ENCODE measurements at places on chromosomes 12 and 14. TPM values are rescaled to one million over a fixed set of nuclear protein-coding genes. Genes with fewer than 3 reads are reported as not detected.

Gene ANKRD33
- polyA plus RNA-seq, result not detected

Gene LRTM2
- not detected for polyA plus RNA-seq

Gene CISTR
- polyA plus RNA-seq, result not detected

Gene ZBTB25
- 16.7 TPM for polyA plus RNA-seq

Gene ABCC9
- not detected for polyA plus RNA-seq

Gene ANO4
- not detected for polyA plus RNA-seq

- H3K27ac ChIP-seq, result no peak overlapping the region
- no peaks in the 10 kb centered on the region for H3K36me3 ChIP-seq
Measured at GRCh38 chr12:80670214-80670613, 37.2 kb upstream of the MYF6 start.

DNA sequence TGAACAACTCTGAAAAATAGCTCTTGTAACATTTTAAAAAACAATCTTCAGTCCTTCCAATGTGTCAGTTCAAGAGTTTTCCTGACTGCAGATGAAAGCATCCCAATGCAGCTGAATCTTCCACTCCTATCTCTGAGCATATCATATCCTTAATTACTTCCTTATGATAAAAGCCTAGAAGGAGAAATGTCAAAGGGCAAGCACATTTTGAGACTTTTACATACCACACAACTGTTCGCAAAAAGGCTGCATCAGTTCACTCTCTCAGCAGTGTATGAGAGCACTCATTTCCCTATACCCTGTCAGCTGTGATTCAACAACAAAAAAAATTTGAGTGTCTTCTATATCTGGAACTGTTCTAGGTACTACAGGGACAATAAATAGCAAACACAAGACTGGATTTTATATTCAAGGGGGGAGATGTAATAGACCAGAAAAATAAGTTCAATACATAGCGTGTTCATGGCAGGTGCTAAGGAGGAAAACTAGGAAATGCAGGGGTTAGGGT lies 66.1 kb downstream of the ACADS start:
- H3K36me3 ChIP-seq, result peaks cover 21% of the 10 kb centered on the region
- DNase-seq, result no peak
- H3K27ac ChIP-seq, result no peak overlapping the region
- no peak overlapping the region for H3K4me3 ChIP-seq

- peak; percentile 65 for DNase-seq
- no peaks in the 10 kb centered on the region for H3K27me3 ChIP-seq
- H3K36me3 ChIP-seq, result no peaks in the 10 kb centered on the region
- H3K27ac ChIP-seq, result peak overlapping the region; percentile 90
Measured at GRCh38 chr12:120110550-120111501, 5.7 kb downstream of the RAB35 start.

GRCh38 chr14:103733651-103734050 lies 18.0 kb downstream of the ZFYVE21 start:
- H3K4me1 ChIP-seq, result peaks cover 4% of the 10 kb centered on the region
- no peak overlapping the region for H3K4me3 ChIP-seq
- no peak for DNase-seq
- H3K27ac ChIP-seq, result no peak overlapping the region
- no peaks in the 10 kb centered on the region for H3K27me3 ChIP-seq

- H3K36me3 ChIP-seq, result peaks cover 32% of the 10 kb centered on the region
- no peak overlapping the region for H3K4me3 ChIP-seq
- DNase-seq, result no peak
- H3K4me1 ChIP-seq, result no peaks in the 10 kb centered on the region
- no peaks in the 10 kb centered on the region for H3K27me3 ChIP-seq
Measured at GRCh38 chr12:45388545-45388944, 172.7 kb downstream of the ANO6 start.

DNA sequence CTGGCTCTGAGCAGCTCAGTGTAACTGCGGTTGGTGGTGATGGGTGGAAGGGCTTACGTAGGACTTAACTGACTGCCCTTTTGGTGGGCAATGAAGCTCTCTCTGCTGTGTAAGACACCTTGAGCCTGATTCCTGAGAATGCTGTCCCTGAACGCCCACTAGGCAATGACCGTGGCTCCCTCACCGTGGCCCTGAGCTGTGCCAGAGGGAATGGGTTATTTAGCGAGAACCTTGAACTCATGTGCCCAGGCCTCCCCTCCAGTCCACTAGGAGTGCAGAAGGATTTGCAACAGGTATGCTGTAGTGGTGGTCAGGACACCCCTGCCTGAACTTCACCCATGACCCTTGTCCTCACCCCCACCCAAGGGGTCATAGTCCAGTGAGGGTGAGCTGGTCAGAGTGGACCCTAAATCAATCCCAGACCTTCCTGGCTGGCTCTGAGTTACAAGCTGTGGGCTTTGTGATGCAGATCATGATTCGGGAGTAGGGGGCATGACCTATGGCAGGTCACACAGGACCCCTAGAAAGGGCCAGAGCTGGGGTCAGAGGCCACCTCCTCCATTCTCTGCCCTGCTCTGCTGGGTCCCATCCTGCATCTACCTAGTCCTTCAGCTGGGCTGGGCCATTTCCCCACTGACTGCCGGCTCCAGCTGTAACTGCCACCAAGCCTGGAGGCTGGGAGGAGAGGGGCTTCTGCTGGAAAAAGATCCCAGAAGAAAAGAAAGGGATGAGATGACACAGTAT lies 14.5 kb upstream of the ANKRD33 start:
- H3K4me3 ChIP-seq, result no peak overlapping the region
- H3K4me1 ChIP-seq, result peaks cover 22% of the 10 kb centered on the region
- no peak overlapping the region for H3K27ac ChIP-seq
- H3K27me3 ChIP-seq, result peaks cover 53% of the 10 kb centered on the region
- H3K36me3 ChIP-seq, result no peaks in the 10 kb centered on the region

GRCh38 chr12:13288501-13288900 lies 92.0 kb downstream of the EMP1 start:
- H3K4me3 ChIP-seq, result no peak overlapping the region
- no peak for DNase-seq
- H3K36me3 ChIP-seq, result no peaks in the 10 kb centered on the region
- H3K4me1 ChIP-seq, result no peaks in the 10 kb centered on the region
- H3K27me3 ChIP-seq, result no peaks in the 10 kb centered on the region
- H3K27ac ChIP-seq, result no peak overlapping the region

DNA sequence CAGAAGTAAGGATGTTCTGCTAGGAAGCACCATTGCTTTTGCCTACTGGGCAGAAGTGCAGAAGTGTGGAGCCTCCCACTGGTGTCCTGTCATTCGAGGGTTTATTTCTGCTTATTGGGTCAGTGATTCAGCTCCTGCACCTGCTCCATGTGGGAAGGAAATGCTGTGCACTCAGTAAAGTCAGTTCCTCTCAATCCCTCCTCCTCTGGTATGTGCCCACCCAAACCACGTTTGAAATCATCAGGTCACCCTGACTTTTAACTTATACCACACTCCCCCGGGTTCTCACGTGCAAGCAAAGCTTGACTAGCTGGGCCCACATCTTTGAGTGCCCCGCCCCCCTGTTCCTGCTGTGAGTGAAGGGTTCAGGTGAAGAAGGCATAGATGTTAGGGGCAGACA lies 223.7 kb downstream of the CHST11 start:
- no peak overlapping the region for H3K4me3 ChIP-seq
- no peaks in the 10 kb centered on the region for H3K36me3 ChIP-seq
- peak overlapping the region; percentile 71 for H3K27ac ChIP-seq
- H3K4me1 ChIP-seq, result peaks cover 60% of the 10 kb centered on the region
- no peak for DNase-seq

GRCh38 chr14:63523735-63524426 lies 19.3 kb downstream of the PPP2R5E start:
- H3K4me1 ChIP-seq, result peaks cover 24% of the 10 kb centered on the region
- no peaks in the 10 kb centered on the region for H3K27me3 ChIP-seq
- H3K4me3 ChIP-seq, result no peak overlapping the region
- H3K36me3 ChIP-seq, result peaks cover 11% of the 10 kb centered on the region
- H3K27ac ChIP-seq, result peak overlapping the region; percentile 56

DNA sequence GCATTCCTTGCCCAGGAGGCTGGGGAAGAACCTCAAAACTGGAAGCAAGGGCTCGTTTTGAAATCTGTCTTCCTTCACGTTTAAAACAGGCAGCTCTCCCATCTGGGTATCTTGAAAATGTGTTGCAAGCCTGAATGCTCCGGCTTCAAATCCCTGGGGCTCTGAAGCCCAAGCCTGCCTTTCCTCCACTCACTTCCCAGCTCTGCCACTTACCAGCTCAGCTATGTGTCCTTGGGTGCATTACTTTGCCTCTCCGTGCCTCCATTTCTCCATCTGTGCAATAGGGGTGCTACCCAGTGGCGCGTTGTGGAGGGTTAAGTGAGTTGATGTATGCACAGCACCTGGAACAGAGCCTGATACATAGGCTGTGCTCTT lies 97.6 kb downstream of the GCH1 start:
- H3K4me3 ChIP-seq, result no peak overlapping the region
- peaks cover 8% of the 10 kb centered on the region for H3K27me3 ChIP-seq
- H3K36me3 ChIP-seq, result no peaks in the 10 kb centered on the region
- H3K27ac ChIP-seq, result no peak overlapping the region
- no peak for DNase-seq

- peaks cover 7% of the 10 kb centered on the region for H3K27me3 ChIP-seq
- no peak overlapping the region for H3K4me3 ChIP-seq
- no peaks in the 10 kb centered on the region for H3K4me1 ChIP-seq
- H3K36me3 ChIP-seq, result no peaks in the 10 kb centered on the region
- no peak for DNase-seq
Measured at GRCh38 chr12:57193706-57194245, 22.8 kb upstream of the NXPH4 start.

- H3K27me3 ChIP-seq, result no peaks in the 10 kb centered on the region
- H3K4me3 ChIP-seq, result no peak overlapping the region
- no peaks in the 10 kb centered on the region for H3K36me3 ChIP-seq
- no peak overlapping the region for H3K27ac ChIP-seq
- no peak for DNase-seq
Measured at GRCh38 chr12:53645165-53645564, 19.0 kb upstream of the ATF7 start.

GRCh38 chr14:39229601-39230110 lies 4.1 kb upstream of the MIA2 start:
- H3K27me3 ChIP-seq, result no peaks in the 10 kb centered on the region
- H3K27ac ChIP-seq, result no peak overlapping the region
- no peak overlapping the region for H3K4me3 ChIP-seq
- no peaks in the 10 kb centered on the region for H3K36me3 ChIP-seq
- H3K4me1 ChIP-seq, result peaks cover 3% of the 10 kb centered on the region
- DNase-seq, result no peak

- no peak for DNase-seq
- H3K36me3 ChIP-seq, result peaks cover 21% of the 10 kb centered on the region
- H3K27ac ChIP-seq, result no peak overlapping the region
- H3K4me1 ChIP-seq, result no peaks in the 10 kb centered on the region
Measured at GRCh38 chr14:64107438-64107837, 186.7 kb downstream of the ESR2 start.

GRCh38 chr12:77817276-77817675 lies 13.4 kb upstream of the NAV3 start:
- H3K4me1 ChIP-seq, result no peaks in the 10 kb centered on the region
- no peaks in the 10 kb centered on the region for H3K36me3 ChIP-seq
- no peak overlapping the region for H3K4me3 ChIP-seq
- H3K27me3 ChIP-seq, result no peaks in the 10 kb centered on the region

GRCh38 chr14:99677231-99678140 lies 6.6 kb upstream of the CYP46A1 start:
- no peaks in the 10 kb centered on the region for H3K36me3 ChIP-seq
- no peak overlapping the region for H3K27ac ChIP-seq
- DNase-seq, result no peak
- H3K27me3 ChIP-seq, result peaks cover 3% of the 10 kb centered on the region

DNA sequence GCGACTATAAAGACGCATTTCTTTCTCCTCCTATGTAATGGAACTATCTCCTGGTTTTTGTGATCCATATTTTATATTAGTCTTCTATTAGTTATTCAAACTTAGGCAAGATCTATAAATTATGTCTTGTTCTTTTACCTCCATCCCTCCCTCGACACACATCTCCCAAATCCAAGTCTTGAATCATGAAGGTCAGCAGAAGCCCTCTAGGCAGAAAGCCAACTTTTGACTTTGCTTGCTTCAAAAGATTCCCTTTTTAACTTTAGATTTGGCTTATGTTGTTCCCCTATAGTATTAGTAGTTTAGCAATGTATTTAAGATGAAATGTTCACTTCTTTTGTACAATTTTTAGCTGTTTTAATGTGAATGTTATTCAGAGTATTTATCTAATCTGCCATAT lies 689.8 kb downstream of the SLC6A15 start:
- H3K4me1 ChIP-seq, result no peaks in the 10 kb centered on the region
- no peak for DNase-seq
- H3K36me3 ChIP-seq, result no peaks in the 10 kb centered on the region

DNA sequence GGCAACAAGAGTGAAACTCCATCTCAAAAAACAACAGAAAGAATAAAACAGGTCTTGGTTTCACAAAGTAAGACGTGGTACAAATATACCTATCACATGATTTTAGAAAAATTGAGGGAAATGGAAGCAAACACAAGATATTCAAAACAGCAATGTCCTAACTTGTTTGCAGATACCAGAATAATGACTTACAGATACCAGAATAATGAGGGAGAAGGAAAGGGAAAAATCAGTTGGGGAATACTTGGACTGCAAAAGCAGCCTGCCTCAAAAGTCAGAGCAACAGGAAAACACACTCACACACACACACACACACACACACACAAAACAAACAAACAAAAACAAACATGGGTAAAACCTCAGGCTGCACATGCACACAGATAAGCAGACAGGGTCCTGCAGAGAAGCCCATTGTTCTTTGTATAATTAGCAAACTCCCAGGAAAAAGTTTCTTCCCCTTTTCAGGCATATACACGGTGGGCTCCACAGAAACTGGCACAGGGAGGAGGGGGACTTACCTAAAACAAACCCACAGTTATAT lies 65.7 kb upstream of the CAPRIN2 start:
- peaks cover 18% of the 10 kb centered on the region for H3K4me1 ChIP-seq
- no peaks in the 10 kb centered on the region for H3K36me3 ChIP-seq
- no peak overlapping the region for H3K4me3 ChIP-seq
- no peak for DNase-seq
- H3K27ac ChIP-seq, result no peak overlapping the region

- H3K27ac ChIP-seq, result no peak overlapping the region
- no peak for DNase-seq
- H3K4me3 ChIP-seq, result no peak overlapping the region
- no peaks in the 10 kb centered on the region for H3K4me1 ChIP-seq
Measured at GRCh38 chr14:68199554-68200151, 380.1 kb downstream of the RAD51B start.

GRCh38 chr14:61385002-61385685 lies 63.8 kb downstream of the PRKCH start:
- H3K36me3 ChIP-seq, result no peaks in the 10 kb centered on the region
- H3K27ac ChIP-seq, result no peak overlapping the region
- no peak for DNase-seq
- H3K4me1 ChIP-seq, result peaks cover 8% of the 10 kb centered on the region

DNA sequence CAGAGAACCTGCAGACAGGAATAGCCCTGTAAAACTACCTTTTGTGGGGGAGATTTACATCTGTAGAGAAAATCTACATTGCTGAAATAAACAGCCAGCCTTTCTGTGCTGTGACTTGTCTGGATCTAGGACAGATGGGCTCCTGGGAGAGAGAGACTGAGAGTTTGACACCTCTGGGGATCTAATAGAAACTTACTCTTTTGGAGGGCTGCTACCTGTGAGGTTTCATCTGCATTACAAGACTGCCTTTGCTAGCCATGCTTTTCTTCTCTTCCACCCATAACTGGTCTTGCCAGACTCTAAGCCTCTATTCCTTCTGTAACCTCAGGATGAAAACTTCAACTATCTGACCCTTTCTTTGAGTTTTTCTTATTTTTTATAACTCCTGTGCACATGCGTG lies 452.6 kb downstream of the ZFP36L1 start:
- DNase-seq, result no peak
- peaks cover 8% of the 10 kb centered on the region for H3K36me3 ChIP-seq
- peak overlapping the region; percentile 6 for H3K27ac ChIP-seq
- H3K4me3 ChIP-seq, result no peak overlapping the region
- peaks cover 52% of the 10 kb centered on the region for H3K4me1 ChIP-seq

All from naive B cell (primary cell).